ENCODE measurements at places on chromosomes 11 and 22.
A peak's percentile ranks its signal among the peaks of the same experiment; 100 is the strongest.

- DNase-seq, result no peak
These were observed 214.0 kb upstream of the SYN3 start for GRCh38 chr22:33272180-33272579.

- DNase-seq, result peak; percentile 49
These were observed at the start of gene P4HA3 for GRCh38 chr11:74311352-74311926. P4HA3 (minus strand) TSS chr11:74311640; CDS start chr11:74311611, 29 bp downstream.

DNA sequence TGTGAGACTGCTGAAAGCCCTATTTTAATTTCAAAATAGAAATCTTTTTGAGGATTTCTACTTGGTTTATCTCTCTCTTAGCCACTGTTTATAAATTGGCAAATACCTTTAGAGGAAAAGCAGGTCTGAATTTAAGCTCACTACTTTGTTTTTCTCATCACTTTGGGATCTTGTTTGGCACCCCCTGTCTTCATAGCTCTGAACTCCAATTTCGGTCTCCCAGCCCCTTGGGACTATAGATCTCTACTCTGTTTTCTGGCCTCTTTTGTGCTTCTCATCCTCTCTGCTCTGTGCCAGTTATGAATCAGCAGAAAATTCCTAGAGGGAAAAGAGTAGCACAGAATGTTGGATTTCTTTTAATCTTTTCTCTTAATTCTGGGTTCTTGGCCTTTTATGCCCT, 118.3 kb downstream of the CYP2R1 start:
- DNase-seq, result no peak

GRCh38 chr11:18524248-18524647, 2.5 kb downstream of the TSG101 start:
- no peak for DNase-seq

DNA sequence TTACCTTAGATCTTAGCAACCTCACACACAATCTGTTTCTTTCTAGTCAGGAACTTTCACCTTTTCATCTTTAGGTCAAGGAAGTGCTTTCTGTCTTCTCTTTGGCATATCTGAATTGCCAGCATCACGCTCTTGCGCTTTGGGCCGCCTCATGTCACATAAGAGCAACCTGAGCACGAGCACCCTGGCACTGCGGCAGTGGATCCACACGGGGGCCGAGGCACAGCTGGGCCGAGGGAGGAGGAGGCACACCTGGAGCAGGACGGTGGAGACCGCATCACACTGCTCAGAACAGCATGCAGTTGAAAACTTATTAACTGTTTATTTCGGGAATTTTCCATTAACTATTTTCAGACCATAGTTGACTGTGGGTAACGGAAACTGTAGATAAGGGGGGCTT, 10.7 kb downstream of the MOB2 start:
- no peak for DNase-seq

GRCh38 chr22:28009272-28009827, 90.3 kb upstream of the PITPNB start:
- DNase-seq, result peak; percentile 77

- DNase-seq, result no peak
These were observed 55.2 kb upstream of the BARX2 start for GRCh38 chr11:129320494-129320893.

Data from CD8-positive, alpha-beta T cell (primary cell).